ENCODE measurements at places on chromosomes 11 and 22.

DNA sequence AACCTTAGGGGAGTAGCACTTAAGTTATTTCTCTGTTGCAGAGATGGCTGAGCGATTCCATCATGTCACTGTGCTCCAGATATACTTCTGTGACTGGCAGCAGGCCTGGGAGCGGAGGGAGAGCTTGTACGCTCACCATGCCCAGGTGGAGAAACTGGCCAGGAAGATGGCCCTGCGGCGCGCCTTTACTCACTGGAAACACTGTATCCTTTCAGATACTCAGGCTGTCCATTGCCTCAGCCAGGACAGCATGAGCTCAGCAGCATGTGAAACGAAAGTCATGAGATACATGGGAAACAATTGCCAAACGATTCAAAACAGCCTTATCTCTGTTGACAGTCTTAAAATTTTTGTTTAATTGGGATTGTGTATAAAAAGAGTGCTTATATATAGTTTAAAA is 78.9 kb downstream of the SFI1 start:
- no peak for DNase-seq

DNA sequence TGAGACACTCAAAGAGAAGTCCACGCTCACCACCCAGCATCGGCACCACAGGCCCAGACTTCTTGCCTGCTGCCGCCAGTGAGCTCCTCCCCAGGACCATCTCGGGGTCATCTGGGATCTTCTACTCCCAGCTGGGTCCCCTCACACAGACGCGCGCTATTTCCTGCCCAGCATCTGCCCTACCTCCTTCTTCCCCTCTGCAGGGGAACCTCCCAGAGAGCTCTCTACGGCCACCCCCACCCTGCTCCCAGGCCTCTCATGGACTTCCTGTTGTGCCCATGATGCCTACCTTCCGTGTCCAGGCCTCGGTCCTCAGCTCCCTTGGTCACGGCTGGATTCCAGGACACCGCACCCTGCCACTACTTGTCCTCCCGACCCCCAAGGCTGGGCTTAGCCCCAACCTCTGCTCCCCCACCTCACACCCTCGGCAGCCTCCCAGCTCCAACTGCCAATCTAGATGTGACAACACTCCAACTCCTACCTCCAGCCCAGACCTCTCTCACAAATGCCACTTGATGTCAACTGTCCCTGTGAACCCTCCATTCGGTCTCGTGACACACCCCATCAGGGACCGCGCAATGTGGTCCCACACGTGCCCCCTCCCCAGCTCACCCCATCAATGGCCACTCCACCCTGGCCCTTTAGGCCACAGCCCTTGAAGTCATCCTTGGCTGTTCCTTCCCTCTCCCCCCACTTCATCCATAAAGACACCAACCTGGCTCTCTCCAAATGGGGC is 45.3 kb downstream of the SGSM3 start:
- no peak for DNase-seq

- no peak for DNase-seq
Measured at GRCh38 chr22:19195796-19196731, 17.5 kb upstream of the SLC25A1 start.

DNA sequence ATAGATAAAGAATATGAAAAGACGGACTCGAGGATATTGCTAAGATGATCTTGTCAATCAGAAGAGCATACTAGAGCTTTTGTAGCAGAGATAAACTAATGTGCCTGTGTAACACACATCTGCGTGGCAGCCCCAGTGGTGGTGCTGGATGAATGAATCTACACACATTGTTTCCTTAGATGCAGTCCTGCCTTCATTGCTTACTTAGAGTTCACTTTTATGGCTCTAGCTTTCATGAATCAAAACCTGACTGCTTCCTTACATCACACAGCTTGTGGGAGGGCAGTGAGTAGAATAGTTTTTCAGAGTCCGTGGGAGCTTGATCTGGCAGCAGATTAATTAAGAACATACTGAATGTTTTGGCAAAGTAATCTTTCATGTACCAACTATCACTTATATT is 83.7 kb downstream of the EXT2 start:
- DNase-seq: no peak

DNA sequence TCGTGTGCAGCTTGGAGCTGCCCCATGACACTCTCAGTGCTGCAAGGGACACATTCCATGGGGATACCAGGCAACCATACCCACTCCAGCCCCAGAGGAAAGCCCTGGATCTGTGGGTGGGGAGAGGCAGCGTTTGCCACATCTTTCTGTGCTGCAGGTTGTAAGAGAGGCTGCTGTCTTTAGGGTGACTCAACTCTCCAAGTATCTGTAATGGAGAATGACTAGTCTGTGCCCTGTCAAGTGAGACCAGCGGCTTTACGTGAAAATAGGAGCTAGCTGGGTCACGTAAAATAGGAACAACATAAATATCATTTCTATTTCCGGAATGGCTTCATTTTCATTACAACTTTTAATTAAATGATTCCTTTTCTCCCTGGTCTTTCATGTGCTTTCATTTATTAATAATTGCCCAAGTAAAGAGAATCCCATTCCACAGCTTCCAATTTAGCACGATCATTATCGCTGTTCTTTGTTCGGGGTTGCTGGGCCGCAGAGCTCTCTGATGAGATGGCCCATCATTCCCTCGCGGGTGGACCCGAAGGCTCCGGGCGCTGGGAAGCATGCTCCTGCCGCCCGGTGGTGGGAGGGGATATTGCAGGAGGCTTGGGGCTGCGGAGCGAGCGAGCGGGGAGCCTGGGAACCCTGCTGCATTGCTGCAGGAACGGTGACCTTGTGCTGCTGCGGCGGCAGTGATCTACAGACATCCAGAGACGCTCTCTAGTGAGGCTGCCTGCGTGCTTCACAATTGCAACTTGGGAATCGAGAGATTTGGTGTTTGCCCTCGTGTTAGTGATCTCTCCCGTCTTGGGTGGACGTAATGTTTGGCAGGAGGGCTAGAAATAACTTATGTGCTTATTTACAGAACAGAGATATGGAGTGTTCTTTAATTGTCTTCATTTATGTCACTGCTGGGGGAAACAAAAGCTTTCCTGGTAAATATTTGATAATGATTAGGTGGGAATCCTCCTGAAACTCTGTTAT is 10.6 kb downstream of the SLC6A5 start:
- DNase-seq: peak; percentile 17

DNA sequence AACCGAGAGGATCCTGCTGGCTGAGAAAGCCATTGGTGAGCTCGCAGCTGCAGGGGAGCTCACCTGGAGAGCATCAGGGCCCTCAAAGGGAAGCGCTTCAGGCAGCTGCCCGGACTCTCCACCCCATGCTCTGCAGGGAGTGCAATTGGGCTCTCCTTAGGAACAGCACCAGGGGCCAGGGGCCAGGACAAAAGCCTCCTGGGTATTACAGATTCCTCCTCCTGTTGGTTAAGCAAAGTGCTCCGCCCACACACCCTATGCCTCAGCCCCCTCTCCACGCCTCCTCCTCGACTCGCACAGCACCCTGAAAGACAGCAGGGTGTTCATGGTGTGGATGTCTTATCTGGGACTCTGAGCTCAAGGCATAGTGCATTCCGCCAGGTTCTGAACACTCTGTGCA is 139.9 kb downstream of the SHANK2 start:
- no peak for DNase-seq

GRCh38 chr11:91220476-91221202 is 997.8 kb upstream of the CHORDC1 start:
- DNase-seq: no peak

GRCh38 chr22:45429424-45429823 is 15.9 kb downstream of the RIBC2 start:
- no peak for DNase-seq

DNA sequence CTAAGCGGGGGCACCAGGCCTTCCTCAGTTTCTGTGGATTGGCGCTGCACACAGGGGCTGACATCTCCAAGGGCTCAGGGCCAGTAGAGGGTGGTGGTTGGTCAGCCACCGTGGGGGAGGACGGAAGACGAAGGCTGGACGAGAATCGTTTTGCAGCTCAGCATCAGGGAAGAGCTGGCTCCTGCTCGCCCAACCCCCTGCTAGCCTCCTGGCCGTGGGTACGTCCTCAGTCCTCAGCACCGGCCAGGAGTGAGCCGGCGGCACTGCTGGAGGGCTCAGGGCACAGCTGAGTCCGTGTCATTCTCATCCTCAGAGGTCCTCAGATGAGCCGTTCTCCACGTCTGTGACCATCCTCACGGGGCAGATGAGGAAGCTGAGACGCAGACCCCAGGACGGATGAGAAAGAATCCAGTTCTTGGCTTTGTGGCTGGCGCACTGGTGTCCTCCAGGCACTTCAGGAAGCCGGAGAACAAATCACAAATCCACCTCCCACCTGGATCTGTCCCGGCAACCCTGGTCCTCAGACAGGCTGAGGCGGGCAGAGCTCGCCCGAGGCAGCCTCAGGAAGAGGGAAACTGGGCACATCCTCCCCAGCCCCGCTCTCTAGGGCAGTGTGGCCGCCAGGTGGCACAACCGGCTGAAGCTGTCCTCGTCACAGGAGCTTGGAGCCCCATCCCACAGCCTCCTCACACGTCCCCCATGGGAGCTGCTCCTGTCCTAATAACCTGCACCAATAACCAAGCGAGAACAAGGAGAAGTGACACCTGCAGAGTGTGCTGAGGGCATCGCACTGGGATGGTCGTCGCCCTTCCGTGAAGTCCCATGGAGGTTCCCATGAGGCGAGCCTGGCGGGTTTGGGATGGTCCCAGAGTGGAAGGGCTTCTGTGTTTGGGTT is 393.7 kb downstream of the BRD1 start:
- no peak for DNase-seq

- DNase-seq: peak; percentile 77
Measured at GRCh38 chr22:45577746-45578523, 75.3 kb downstream of the FBLN1 start.

GRCh38 chr22:30474683-30475424 is 3.0 kb upstream of the SEC14L3 start:
- DNase-seq: no peak

DNA sequence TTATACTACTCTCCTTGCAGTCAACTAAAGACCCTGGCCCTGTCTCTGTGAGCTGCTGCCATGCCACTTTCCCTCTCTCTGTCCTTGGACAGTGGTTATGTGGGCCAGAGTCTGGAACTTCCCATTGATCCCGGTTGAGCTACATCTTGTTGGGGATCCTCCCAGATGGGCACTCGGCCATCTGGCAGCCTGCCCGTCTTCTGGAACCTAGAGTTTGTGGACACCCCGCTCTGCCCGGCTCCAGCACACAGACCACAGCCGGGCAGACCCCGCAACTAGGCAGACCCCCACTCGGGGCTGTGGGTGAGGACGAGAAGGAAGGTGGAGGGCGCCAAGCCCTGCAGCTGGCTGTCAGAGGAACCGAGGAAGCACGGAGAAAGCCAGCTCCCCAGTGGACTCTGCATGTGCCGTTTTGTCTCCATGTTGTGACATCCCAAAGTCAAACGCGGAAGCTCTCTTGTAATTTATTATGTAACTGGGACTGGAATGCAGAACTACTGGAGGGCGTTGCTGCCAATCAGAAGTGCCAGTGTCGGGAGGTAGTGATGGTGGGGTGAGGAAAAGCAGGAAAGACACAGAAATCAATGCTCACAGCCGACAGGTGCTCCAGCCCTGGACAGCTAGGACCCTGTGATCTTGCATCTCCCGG is 207.7 kb downstream of the CEP164 start:
- no peak for DNase-seq

DNA sequence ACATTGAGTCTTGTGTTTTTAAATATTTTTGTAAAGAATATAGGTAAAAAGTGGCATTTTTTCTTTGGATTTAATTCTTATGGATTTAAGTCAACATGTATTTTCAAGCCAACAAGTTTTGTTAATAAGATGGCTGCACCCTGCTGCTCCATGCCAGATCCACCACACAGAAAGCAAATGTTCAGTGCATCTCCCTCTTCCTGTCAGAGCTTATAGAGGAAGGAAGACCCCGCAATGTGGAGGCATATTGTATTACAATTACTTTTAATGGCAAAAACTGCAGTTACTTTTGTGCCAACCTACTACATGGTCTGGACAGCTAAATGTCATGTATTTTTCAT is 333 bp upstream of the CD3E start:
- DNase-seq: no peak

GRCh38 chr22:37887584-37888378 is 18.3 kb upstream of the MICALL1 start:
- DNase-seq: no peak

- DNase-seq: no peak
Measured at GRCh38 chr22:42726811-42727210, 6.1 kb upstream of the A4GALT start.

DNA sequence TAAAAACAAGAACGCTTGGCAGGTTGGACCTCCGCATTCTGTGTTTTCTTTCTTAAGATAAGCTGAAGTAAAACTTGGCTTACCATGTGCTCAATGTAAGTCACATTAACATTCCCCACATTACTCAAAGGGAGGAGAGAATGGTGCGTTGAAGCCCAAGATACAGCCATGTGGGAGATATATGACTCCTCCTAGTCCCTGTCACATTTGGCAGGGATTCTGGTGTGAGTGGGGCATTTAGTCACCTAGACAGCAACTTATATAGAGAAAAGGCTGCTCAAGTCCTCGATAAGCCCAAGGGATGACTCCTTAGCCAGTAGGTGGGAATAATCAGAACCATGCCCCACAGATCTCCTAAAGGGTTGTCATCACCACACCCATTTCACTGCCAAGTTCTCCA is 4.6 kb downstream of the PRSS23 start:
- DNase-seq: no peak

DNA sequence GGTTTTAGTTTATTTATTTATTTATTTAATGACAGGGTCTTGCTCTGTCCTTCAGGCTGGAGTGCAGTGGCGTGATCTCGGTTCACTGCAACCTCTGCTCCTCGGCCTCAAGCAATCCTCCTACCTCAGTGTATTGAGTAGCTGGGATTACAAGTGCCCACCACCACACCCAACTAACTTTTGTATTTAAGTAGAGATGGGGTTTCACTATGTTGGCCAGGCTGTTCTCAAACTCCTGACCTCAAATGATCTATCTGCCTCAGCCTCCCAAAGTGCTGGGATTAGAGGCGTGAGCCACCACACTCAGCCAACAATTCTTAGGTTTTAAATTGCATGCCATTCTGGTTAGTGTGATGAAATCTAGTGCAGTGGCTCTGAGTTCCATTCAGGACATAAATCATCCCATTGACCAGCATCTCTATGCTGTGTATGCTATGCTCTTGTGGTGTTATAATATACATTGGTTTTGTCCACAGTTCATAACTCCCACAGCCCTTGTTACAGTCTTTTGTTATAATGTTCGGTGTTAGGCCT is 28.5 kb downstream of the ZNF280B start:
- no peak for DNase-seq

DNA sequence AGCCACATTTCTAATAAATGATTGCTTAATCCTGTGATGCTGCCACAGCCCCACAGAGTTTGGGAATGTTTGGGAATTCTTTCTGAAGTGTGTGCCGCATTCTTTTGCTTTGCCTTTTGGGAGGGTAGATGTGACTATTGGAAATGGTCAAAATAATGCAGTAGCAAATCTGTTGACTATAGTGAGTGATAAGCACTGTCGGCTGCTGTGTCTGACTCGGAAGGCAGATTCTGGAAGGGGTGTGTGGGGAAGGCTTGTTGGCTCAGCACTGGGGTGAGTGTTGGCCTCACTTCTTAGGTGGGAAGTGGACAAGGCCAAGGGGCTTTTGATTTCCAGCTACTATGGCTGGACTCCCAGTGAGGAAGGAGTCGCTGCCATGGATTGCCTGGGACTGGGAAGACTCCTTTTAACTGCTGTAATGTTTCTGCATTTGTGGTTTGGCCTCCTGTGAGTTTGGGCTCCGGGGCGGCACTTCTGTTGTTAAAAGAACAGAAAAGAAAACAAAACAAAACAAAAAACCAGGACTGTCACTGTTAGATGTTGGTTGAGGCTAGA is 20.1 kb downstream of the ZBTB16 start:
- DNase-seq: no peak

Data from stimulated activated CD4-positive, alpha-beta T cell treated with anti-CD3 and anti-CD28 coated beads, Interleukin-1b, Interleukin-23, amount 100 ng/mL, for 4 hours (primary cell).